Stimulated activated CD8-positive, alpha-beta memory T cell treated with anti-CD3 and anti-CD28 coated beads, Interleukin-4, amount 100 ng/mL, for 1 hour (primary cell): ENCODE measurements at places on chromosomes 4 and X.

GRCh38 chr4:112130906-112131305, 14.3 kb upstream of the FAM241A start:
- DNase-seq = no peak

DNA sequence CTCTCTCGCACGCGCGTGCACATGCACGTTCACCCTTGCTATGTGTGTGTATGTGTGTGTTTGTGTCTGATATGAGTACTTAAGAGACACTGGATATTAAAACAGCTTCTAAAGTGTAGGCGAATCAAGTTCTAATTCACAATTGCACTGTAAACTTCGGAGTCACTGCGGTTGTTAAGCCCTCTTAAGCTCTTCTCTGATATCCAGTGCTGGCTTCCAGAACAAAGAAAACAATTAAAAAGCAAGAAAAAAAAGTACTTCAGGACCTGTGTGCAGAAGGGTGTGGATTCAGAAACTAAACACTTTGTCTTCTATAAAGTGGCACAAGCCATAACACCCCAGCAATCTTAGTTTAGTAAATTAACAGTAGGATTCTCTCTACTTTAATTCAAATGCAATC, 300.2 kb downstream of the PCDH7 start:
- no peak for DNase-seq

DNA sequence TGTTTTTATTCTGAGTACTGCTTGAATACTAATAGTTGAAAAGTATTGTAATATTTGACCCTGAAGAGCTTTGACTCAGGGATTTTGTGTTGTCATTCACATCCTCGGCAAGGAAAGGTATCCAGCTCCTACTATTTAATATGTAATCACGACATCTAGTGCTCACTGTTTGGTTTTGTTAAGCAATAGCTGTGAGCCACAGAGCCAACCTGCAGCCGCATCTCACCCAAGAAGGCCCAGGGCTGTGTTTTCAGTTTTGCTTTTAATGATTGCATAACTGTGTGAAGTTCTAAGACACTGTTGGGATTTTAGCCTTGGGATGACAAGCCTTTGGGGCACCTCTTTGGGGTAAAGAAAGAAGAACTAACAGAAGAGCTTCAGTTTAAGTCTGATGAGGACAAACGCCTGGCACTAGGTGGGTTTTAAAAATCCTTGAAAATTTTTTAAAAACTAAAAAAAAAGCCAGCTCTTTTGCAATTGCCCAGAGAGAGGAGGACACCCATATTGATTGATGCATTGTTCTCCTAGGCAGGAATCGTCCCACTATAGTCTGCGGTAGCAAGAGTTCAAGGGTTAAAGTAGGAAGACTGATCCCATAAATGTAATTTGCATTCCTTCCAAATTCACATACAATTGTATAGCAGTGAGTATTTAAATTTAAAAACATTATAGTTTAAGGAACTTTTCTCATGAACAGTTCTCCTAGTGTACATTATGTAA, 157.8 kb downstream of the RELL1 start:
- DNase-seq = no peak

DNA sequence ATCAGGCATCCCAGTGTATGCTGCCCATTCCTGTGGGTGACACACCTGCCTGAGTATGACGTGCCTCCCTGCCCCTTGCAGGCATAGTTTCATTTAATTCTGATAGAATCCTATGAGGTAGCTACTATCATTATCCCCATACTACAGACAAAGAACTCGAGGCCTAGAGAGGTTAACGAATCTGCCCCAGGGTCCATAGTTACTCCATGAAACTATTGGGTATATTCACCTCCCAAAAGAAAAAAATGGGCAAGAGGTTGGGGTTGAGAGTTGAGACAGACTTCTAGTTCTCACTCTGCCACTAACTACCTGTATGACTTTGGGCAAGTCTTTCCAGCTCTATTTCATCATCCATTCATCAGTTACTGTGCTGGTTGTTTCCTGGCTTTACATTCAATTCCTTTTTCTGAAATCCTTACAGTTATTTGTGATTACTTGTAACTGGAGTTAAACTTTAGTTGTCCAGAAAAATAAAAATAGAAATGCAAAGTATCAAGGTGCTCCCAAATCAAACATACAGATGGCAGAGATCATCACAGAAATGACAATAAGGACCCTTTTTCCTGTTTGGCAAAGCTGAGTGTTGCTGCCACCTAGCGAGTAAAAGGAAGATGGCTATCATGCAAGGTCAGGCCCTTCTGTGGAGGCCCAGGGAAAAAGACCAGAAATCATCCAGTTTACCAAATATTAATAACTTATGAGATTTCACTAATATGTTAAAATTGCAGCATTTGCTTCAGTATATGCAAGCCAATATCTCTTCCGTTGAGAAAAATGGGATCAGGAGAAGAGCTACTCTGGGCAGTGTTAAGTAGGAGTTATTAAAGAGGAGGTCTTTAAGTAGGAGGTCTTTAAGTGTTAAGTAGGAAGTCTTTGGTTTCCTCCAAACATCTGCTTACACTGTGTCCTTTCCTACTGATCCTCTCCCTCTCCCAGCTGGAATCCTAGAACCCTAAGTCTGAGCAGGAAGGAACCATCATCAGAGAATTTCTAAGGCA, 17.1 kb upstream of the MAP7D3 start:
- peak; percentile 8 for DNase-seq

GRCh38 chr4:126916626-126917140, 716.1 kb upstream of the INTU start:
- no peak for DNase-seq

DNA sequence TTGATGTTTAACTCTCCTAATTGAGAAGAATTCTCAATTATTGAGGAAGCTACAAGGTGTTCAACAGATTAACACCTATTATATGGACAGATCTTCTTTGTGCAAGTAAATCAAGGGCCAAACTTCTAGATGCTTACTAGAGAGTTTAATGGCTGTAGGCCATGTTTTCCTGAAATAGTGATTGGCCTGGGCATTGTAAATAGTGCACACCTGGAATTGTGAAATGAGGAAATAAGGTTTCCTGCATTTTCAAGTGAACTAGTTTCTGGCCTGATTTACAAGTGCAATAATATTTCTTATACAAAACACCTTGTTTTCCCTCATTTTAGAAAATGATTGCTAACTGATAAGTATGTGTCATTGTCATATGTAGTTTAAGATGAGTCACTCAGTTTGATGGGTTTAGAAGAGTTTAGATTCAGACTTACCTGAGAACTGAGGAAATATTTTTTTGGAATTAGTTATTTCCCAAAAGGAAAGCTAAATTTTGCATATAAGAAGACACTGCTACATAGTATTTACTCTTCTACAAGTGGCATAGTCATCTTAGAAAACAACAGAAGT, 21.2 kb downstream of the AFF1 start:
- no peak for DNase-seq

DNA sequence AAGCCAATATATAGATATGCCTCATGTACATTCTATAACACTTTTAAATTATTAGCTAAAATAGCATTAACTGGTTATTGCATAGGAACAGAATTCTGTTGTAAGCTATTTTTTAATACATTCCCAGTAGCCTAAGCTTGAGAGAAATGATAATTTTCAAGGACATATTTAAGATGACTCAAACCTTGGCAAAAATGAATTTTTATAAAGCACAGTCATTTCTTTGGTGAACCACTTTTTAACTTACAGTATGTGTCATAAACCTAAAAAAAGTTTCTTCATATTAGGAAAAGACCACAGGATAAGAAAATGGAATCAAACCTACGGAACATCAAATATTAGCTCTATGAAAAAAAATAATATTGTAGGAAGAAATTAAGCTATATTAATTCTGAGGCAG, 986.3 kb downstream of the STIM2 start:
- no peak for DNase-seq

- DNase-seq = no peak
Measured at GRCh38 chr4:100511896-100512295, 5.9 kb downstream of the EMCN start.

GRCh38 chr4:4820261-4820660, 39.2 kb upstream of the MSX1 start:
- DNase-seq = no peak

DNA sequence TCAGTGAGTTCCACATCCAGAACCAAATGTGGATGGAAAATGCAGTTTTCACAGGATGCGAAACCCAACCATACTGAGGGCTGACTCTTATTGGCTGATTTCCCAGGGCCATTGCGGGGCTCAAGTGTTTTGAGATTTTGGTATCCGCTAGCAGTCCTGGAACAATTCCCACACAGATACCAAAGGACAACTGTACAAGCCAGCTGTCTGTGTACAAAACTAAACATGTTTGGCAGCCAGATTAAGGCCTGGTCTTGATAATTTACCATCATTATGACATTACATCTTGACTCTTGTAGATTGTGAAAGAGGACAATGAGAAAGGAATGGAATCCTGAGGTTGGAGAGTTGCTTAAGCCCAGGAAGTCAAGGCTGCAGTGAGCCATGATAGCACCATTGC, 121.9 kb downstream of the DKK2 start:
- no peak for DNase-seq

- no peak for DNase-seq
Measured at GRCh38 chrX:24019448-24019847, 7.5 kb downstream of the KLHL15 start.
